NCI-H1930 (cell line): ENCODE measurements at places on chromosomes 1 and 21.

DNA sequence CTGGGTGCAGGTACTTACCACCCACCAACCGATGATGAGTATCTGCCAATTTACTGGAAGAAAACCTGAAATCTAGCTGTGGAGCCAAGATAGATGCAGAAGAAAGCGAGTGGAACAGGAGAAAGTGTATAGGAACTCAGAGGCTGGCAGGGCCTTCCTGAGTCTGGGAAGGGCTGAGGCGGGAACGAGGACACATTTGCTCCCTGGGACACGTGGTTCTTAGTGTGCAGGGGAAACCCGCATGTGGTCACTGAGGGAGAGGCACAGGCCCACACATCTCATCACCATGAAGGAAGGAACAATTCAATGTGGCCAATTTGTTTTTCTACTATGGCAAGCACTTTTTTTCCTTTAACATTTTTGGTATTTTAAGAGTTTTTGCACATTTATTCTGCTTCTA is 8.2 kb downstream of the RYR2 start:
- DNase-seq, result no peak

- no peak for DNase-seq
Observed at GRCh38 chr1:37410105-37410504, 64.3 kb upstream of the ZC3H12A start.

DNA sequence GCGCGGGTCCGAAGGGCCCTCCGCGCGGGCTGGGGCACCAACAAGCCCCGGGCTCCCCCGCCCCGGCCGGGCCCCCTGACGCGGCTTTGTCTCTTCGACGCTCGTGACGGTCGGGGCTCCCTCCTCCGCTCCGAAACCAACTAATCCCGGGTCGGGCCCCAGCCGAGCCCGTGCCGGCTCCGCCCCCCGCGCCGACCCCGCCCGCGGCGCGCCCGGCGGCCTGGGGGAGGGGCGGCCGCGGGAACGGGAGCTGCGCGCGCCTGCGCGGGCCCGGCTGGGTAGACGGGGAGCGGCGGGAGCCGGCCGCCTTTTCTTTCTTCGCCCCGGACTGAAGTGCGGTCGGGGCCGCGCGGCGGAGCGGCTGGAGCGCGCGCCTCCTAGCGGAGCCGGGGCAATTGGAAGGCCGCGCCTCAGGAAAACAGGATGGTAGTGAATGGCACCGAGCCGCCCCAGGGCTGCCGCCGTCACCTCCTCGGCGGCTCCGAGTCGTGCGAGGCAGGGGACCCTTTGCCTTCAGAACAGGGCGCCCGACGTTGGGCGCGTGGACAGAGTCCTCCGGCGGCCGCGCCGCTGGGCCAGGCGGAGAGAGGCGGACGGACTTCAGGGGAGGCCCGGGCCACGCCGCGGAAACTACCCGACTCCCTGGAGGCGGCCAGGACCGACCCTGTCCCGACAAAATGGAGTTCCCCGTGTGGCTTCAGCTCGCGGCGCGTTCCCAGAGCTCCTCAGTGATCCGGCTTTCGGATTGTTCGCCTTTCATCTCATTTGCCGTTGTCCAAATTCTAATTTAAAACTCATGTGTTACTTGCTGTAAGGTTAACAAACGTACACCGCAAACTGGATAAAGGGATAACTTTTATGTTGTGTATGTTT is at the start of gene TP53BP2:
TP53BP2 (minus strand) TSS at position 138 of the 873 bp plus-strand sequence. CDS start 267 bp downstream, outside the sequence.
- peak; percentile 79 for DNase-seq

GRCh38 chr1:12383786-12384185 is 154.0 kb downstream of the VPS13D start:
- no peak for DNase-seq

- DNase-seq, result no peak
Observed at GRCh38 chr1:11984576-11984975, 4.3 kb downstream of the MFN2 start.

GRCh38 chr1:61253912-61254633 is 171.7 kb downstream of the NFIA start:
- DNase-seq, result no peak

DNA sequence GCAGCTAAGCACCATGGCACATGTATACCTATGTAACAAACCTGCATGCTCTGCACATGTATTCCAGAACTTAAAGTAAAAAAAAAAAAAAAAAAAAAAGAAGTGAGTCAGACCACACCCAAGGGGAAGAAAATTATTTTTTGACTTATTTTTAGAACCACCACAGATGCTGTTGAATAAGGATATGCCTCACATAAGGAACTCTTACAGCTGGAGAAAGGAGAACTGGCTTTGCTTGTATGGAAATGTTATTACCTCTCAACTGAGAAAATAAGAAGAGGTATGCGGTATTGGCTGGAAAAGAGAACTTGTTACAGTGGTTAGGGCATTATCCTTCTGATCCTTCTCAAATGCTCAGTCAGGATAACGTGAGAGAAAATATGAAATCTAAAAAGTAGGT is 27.5 kb upstream of the FCER1A start:
- DNase-seq, result no peak

DNA sequence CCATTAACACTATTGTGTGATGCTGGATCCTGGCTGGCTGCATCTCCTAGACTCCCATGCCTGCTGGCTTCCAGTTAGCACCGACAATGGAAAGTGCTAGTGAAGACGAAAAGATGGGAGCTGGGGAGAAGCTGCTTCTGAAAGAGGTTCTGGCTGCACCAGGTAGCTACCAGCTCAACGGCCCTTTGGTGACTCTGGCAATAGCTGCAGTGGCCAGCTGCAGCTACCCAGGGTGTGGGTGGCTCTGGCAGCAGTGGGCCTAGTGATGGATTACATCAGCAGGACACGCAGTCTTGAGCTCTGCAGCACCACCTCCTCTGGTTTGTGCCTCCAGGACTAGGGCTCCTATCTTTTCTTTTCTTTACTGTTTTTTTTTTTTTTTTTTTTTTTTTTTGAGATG is 662.6 kb downstream of the MATN1 start:
- DNase-seq, result no peak

- DNase-seq, result no peak
Observed at GRCh38 chr1:116268211-116268610, 104.8 kb upstream of the ATP1A1 start.

DNA sequence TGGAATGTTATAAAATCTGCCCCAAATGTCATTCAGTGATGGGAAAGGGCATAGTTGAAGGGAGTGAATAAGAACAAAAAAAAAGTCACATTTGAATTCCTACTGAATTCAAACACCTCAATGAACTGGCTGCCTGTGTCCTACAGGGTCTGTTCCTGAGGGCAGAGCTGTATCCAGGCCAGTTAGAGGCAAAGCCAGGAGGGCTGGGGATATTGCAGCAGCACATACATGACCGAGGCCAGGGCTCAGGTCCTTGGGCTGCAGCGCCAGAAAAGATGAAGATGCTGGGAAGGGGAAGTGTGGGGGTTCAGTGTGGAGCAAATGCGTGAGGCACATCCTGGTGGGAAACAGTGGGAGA is 449.2 kb downstream of the SIPA1L2 start:
- no peak for DNase-seq

DNA sequence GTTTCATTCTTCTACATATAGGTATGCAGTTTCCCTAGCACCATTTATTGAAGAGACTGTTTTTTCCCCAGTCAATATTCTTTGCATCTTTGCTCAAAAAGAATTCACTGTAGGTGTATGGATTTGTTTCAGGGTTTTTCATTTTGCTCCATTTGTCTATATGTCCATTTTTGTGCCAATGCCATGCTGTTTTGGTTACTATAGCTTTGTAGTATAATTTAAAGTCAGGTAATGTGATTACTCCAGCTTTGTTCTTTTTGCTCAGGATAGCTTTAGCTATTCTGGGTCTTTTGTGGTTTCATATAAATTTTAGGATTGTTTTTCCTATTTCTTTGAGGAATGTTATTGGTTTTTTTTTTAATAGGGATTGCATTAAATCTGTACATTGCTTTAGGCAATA is 15.9 kb upstream of the SMAP2 start:
- no peak for DNase-seq
